ENCODE measurements at places on chromosomes 16 and 17. TPM values are rescaled to one million over a fixed set of nuclear protein-coding genes. Genes with fewer than 3 reads are reported as not detected.

- no peak for DNase-seq
- no peaks in the 10 kb centered on the region for H3K27me3 ChIP-seq
- H3K4me1 ChIP-seq, result peaks cover 8% of the 10 kb centered on the region
- peaks cover 7% of the 10 kb centered on the region for H3K36me3 ChIP-seq
- no peak overlapping the region for H3K4me3 ChIP-seq
These were observed 2.3 kb upstream of the HSD3B7 start for GRCh38 chr16:30982548-30983288.

The KRTAP4-9 gene
- not detected for polyA plus RNA-seq

The TSPAN10 gene
- 0.61 TPM for polyA plus RNA-seq

DNA sequence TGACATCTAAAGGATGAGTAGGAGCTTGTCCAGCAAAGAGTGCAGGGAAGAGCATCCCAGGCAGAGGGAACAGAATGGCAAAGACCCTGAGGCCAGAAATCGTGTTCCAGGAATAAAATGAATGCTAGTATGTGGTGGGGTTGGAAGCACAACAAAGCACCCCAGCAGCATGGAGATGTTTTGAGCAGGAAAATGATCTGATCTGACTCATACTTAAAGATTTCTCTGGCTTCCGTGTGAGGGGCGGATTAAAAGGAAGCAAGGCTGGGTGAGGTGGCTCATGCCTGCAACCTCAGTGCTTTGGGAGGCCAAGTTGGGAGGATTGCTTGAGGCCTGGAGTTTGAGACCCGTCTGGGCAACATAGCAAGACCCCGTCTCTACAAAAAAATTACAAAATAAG is 2.3 kb downstream of the SLC5A11 start:
- no peaks in the 10 kb centered on the region for H3K4me1 ChIP-seq
- H3K36me3 ChIP-seq, result no peaks in the 10 kb centered on the region
- H3K27me3 ChIP-seq, result peaks cover 4% of the 10 kb centered on the region
- no peak for DNase-seq
- H3K4me3 ChIP-seq, result no peak overlapping the region

- no peaks in the 10 kb centered on the region for H3K4me1 ChIP-seq
- DNase-seq, result no peak
- H3K27ac ChIP-seq, result no peak overlapping the region
- H3K4me3 ChIP-seq, result no peak overlapping the region
- H3K36me3 ChIP-seq, result no peaks in the 10 kb centered on the region
These were observed 71.6 kb downstream of the GSG1L start for GRCh38 chr16:27991876-27992275.

- H3K27ac ChIP-seq, result no peak overlapping the region
- no peaks in the 10 kb centered on the region for H3K4me1 ChIP-seq
- H3K27me3 ChIP-seq, result no peaks in the 10 kb centered on the region
- H3K4me3 ChIP-seq, result no peak overlapping the region
- DNase-seq, result no peak
These were observed 41.4 kb downstream of the MIS12 start for GRCh38 chr17:5527601-5528250.
